ENCODE measurements at places on chromosomes 5 and 9.
A peak's percentile ranks its signal among the peaks of the same experiment; 100 is the strongest.

DNA sequence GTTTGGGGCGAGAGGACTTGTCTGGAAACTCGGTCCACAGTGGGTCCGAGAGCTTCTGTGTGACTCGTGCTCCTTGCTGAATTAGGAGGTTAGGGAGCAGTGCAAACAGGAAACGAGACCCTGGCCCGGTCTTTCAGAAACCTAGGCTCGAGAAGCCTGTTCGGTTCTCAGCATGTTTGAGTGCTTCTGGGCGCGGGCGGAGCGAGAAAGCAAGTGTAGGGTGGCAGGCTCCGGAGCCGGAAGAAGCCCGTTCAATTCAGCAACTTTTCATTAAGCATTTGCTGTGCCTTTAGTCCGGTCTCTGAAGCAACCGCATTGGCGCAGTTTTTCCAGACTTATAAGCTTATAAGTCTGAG, 547 bp downstream of the CLTA start:
- peak; percentile 25 for DNase-seq

DNA sequence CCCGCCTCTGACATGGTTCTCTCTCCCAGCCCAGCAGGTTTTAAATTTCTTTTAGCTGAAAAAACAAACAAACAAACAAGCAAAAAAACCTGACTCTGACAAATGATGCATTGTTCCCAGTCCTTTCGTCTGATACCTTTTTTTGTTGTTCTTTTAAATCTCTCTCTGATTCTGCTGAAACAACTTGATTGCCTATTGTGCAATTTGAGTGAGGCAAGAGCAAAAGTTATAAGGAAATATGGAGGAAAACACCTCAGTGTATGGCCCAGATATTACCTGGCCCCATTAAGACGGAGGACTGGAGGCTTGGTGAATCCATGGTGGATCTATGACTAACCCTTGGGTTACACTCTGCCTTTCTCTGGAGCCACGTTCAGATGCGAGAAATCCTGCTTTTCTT, 164.0 kb downstream of the MELK start:
- no peak for DNase-seq

GRCh38 chr5:665956-666711, 27.0 kb downstream of the TPPP start:
- no peak for DNase-seq

- DNase-seq: no peak
These were observed 100.6 kb downstream of the CETN3 start for GRCh38 chr5:90308787-90309585.

- no peak for DNase-seq
These were observed 4.4 kb upstream of the EBF1 start for GRCh38 chr5:159104051-159104651.
